Stimulated activated CD8-positive, alpha-beta memory T cell treated with anti-CD3 and anti-CD28 coated beads, Interleukin-4, amount 100 ng/mL, for 1 hour (primary cell): ENCODE measurements at places on chromosomes 5 and 9.

GRCh38 chr5:15290953-15291352 is 209.0 kb upstream of the FBXL7 start:
- DNase-seq: no peak

- DNase-seq: no peak
Observed at GRCh38 chr5:115424446-115424845, 120.1 kb downstream of the FEM1C start.

DNA sequence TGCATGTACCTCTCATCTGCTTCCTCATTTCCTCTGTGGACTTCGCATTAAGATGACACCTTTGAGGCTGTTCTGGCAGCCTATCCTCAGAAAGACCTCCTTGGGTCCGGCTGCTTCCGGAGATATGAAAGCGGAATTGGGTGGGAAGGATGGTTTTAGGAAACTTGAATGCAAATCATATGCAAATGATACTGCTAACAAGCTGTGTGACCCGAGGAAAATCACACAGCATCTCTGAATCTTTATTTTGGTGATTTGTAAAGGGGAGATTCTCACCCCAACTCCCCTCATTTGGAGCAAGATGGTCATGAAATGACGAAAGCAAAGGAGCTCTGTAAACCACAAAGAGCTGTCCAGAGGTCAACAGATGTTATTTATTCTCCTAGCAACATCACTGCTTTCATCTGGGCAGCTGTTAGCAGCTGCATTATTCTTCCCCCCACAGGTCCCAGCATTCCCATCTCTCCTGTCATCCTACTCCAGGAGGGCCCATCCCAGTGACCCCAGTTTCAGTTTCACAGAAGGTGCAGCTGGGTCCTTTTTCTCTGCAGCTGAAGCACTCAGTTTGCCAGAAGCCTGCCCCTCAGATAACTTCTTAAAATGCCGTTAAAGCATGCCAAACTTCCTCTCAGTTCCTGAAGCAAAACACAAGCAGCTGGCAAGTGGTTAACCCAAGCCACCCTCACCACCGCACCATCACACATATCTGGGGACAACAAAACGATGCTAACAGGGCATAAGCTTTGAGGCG is 269.5 kb downstream of the SEC61B start:
- no peak for DNase-seq

GRCh38 chr5:148437249-148437648 is 53.5 kb downstream of the FBXO38 start:
- DNase-seq: no peak

DNA sequence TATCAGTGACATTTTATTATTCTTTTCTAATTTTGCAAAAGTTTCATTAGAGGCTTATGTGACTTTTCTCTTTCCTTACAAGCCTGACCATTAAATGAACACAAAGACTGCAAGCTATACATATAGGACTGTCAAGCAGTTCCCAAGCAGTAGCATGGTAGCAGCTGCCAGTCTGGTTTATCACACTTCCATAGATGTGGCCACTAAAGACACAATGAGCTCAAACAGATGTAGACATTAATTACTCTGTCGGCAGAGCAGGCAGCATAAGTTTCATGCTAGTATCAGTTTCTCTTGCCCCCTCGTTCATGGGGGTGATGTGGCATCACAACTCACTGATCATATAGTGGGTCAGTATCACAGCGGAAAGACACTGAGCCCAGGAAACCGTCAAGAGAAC is 89.5 kb downstream of the CDH10 start:
- no peak for DNase-seq
